HS-27A (cell line): ENCODE measurements at places on chromosomes 6 and 20.
A peak's percentile ranks its signal among the peaks of the same experiment; 100 is the strongest.

DNA sequence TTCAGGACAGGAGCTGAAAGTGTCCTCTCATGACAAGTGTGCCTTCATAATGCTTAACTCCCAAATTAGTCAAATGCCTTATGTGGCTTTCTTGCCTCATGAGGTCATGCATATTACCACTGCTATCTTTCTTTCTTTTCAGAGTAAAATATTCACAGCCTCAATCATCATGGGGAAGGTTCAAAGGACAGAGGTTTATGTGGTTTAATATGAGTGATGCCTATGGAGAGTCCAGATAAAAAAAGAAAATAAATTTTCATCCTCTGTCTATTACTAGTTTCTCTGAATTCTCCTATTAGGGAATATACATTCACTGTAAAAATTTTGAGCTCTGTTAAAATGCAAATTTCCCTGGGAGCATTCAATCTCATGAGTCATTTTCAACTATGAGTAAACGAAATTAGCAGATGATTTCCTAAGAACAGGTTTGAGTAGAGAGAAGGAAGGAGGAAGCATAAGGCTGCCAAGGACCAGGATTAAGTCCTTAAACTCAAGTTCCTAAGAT, 396.9 kb upstream of the ADGRB3 start:
- no peak for DNase-seq

- DNase-seq = peak; percentile 92
Observed at GRCh38 chr6:17714879-17715851, 8.4 kb upstream of the NUP153 start.

GRCh38 chr6:36419310-36419709, 23.3 kb downstream of the PXT1 start:
- DNase-seq = no peak

DNA sequence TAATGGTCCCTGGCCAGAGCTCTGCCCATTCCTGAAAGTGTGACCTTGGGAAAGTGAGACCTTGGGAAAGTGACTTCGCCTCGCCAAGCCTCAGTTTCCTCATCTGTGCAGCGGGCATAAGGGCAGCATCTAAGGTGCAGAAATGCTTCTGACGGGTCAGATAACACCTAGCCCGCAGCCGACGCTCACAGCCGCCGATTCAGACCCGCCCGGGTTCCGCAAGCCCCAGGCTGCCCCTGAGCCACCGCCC, 486 bp downstream of the FKBP1A start:
- no peak for DNase-seq

GRCh38 chr6:54654381-54654780, 192.2 kb upstream of the FAM83B start:
- DNase-seq = no peak

GRCh38 chr20:59322585-59323454, 22.4 kb downstream of the EDN3 start:
- DNase-seq = no peak

GRCh38 chr6:150767571-150768018, 97.9 kb upstream of the MTHFD1L start:
- DNase-seq = no peak

DNA sequence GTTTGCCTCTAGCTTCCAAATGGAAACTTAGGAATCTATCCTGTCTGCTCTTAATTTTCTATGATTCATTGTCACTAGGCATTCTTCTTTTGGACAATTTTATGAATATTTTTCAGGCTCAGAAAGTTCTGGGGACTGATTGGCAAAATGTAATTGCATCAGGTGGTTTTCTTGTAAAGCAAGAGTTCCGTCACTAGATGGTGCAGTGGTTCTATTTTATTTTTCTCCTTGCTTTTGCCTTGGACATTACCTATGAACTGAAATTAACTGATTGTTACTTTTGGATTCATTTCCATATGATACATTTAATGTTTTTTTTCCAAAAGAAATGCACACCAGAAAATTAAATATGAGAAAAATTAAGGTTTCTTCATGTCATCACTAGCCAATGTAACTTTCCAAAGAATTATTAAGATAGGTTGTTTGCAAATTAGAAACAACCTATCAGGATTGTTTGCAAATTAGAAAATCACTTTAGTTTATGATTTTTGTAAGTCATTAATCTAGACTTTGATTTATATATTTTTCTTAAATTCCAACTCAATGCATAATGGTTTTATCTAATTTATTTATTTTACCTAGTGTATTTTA, 48.0 kb downstream of the TMEM170B start:
- DNase-seq = no peak

DNA sequence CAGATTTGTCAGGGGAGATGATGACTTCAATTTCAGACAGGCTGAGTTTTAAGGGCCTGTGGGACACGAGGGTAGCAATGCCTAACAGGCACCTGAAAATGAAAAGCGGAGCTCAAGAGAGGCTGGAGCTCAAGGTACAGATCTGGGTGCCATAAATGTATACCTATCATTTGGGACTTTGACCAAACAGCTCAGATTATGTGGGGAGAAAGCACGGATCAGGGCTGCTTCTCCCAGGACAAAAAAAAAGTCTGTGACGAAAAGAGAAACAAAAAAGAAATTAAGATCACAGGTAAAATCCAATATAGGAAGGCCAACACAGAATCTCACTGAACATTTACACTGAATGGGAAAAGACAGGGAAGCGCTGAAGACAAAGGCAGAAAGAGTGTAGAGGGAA, 1.9 kb downstream of the PRELID3B start:
- DNase-seq = no peak

- DNase-seq = no peak
Observed at GRCh38 chr6:143807103-143807772, 35.9 kb upstream of the LTV1 start.

DNA sequence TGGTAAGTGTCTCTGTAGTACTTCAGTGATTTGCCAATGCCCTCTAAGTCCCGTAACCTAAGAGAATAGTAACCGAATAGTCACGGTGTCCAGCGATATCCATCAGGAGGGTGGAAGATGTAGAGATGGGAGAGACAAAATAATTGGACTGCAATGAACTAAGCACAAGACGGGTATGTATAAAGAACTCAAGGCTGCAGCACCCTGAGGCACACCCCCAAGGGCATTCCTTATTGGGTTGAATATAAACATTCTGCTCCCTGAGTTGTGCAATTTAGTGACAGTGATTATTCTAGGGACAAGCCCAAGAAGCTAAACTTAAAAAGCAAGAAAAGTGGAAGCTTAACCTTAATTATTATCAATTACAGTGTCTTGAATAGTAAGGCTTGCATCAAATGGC, 14.6 kb downstream of the DST start:
- DNase-seq = no peak

DNA sequence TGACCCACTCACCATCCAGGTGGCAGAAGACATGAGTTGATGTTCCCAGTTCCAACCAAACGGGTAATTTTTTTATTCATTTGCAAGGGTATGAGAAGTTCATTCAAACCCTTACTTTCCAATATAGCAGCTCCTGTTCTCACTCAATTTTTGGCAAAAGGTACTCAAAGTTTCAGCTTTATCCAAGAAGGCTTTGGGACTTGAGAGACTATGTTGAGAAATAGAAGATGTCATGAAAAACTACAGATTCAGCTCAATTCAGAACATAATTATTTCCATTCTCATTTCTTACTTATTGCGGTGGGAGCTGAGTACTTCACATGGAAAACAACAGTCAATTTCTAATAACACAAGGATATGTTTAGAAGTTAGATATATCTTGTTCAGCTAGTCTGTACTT, 162.3 kb downstream of the FNDC1 start:
- no peak for DNase-seq

- DNase-seq = no peak
Observed at GRCh38 chr20:50957798-50958614, at the start of gene DPM1. Gene DPM1, minus strand, starts transcription at chr20:50958532. Its CDS starts 9 bp downstream, at chr20:50958523.

DNA sequence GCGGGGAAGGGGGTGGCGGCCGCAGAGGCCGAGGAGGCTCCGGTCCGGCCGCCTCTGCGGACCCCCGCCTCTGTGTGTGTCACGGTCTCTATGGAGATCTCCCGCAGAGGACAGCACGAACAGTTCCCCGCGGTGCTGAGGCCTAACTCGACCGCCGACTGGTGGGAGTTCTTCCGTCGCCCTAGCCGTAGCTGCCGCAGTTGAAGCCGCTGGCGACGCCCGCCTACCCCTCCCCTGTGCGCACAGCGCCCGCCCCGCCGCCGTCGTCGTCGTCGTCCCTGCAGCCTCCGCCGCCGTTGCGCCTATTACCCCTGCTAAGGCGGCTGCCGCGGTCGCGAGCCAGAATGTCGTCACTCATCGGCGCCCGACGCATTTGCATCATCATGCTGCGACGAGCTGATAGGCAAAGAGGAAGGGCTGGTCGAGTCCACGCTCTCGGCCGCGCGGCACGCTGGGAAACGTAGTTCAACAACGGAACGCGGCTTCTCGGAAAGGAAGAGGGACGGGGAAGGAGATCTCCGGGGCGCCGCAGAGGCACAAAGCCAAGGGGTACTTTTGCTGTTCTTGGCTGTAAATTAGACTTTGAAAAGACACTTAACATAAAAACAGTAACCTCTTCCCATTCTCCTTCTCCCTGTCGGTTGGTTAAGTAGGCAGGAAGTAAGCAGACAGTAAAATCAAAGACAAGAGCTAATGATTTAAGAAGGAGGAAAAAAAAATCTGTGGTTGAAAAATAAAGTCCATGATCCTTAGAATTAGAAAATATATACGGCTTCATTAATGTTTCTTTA, at the start of gene NUP153:
NUP153 (minus strand) TSS at position 346 of the 791 bp plus-strand sequence. CDS start 538 bp downstream, outside the sequence.
- peak; percentile 99 for DNase-seq

DNA sequence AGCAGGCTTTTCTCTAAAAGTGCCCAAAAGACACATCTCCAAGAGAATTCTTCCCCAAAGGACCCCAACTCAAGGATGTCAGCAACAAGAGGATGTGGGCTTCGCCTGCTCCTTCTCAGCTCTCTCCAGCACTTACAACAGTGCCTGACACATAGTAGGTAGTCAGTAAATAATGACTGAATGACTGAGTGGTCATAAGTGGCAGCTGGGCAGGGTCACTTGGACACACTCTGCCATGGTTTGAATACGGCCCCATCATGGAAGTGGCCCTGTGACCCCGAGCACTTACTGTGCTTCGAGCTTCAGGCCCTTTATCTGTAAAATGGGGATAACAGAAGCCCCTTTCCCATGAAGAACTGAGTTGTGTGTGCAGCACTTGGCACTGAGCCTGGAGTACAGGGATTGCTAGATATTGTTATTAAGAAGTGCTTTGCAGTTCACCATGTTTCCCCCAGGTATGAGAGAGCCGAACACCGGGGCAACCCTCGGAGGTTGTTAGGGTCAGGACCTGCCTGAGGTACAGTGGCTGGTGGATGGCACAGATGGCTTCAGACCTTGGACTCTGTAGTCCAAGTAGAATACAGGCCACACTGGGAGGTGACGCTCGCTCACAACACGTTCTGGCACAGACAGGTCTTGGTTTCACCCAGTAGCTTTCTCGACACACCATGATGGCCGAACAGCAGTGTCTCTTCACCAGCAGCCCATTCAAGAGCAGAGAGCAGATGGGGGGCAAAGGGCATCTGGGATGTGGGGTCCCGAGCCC, 56.0 kb downstream of the NOL4L start:
- no peak for DNase-seq

DNA sequence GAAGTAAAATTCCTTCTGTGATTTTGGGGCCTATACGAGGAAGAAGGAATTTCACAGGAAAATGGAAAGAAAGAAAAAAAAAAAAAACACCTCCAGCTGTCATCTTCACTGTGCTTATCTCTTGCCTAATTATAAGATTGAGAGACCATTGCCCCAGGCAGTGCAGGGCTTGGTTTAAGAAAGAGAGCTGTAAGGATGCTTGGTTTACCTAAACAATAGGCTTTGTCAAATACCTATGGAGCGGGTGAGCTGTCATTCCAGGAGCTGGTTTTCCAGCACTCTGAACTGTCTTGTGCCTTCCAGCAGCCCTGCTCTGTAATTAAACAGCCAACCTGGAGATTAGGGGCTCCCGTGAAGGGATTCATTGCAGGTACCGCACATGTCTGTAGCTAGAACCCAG, 137.8 kb downstream of the EDN3 start:
- no peak for DNase-seq

- no peak for DNase-seq
Observed at GRCh38 chr20:52379723-52380336, 188.3 kb upstream of the ZFP64 start.
